ENCODE measurements at places on chromosomes 2 and 18. TPM values are rescaled to one million over a fixed set of nuclear protein-coding genes. Genes with fewer than 3 reads are reported as not detected.

SCYGR4 gene
- not detected for total RNA-seq

ACMSD gene
- total RNA-seq: not detected

DNA sequence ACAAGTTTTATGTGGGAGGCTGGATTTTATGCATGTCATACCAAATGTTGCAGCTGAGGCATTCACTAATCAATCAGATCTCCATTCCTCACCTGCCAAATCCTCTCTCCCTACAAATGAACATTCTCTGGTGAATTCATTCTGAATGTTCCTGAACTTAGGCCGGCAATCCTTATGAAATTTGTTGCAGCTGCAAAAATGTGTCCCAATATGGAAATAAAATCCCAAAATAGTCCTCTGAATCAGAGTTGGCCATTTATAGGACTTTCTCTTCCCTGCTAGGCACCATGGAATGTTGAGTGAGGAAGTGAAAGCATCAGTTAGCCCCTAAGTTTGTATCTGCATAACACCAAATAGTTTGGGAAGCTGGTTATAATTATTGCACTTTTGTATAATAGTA lies 25.6 kb downstream of the GCA start:
- no peak overlapping the region for H3K27ac ChIP-seq
- H3K4me1 ChIP-seq: no peaks in the 10 kb centered on the region
- H3K4me3 ChIP-seq: no peak overlapping the region
- no peaks in the 10 kb centered on the region for H3K36me3 ChIP-seq
- no peak for DNase-seq
- H3K27me3 ChIP-seq: no peaks in the 10 kb centered on the region

- H3K4me3 ChIP-seq: no peak overlapping the region
- DNase-seq: no peak
- no peaks in the 10 kb centered on the region for H3K4me1 ChIP-seq
Measured at GRCh38 chr2:100193291-100193710, 50.9 kb upstream of the AFF3 start.

- peaks cover 26% of the 10 kb centered on the region for H3K27me3 ChIP-seq
- no peaks in the 10 kb centered on the region for H3K4me1 ChIP-seq
- H3K36me3 ChIP-seq: no peaks in the 10 kb centered on the region
- H3K4me3 ChIP-seq: no peak overlapping the region
- no peak for DNase-seq
- no peak overlapping the region for H3K27ac ChIP-seq
Measured at GRCh38 chr2:205755923-205756322, 73.6 kb downstream of the NRP2 start.

- H3K4me3 ChIP-seq: no peak overlapping the region
- H3K27ac ChIP-seq: no peak overlapping the region
- DNase-seq: no peak
- no peaks in the 10 kb centered on the region for H3K4me1 ChIP-seq
- H3K27me3 ChIP-seq: no peaks in the 10 kb centered on the region
Measured at GRCh38 chr2:238696786-238697185, 151.1 kb upstream of the TWIST2 start.

DNA sequence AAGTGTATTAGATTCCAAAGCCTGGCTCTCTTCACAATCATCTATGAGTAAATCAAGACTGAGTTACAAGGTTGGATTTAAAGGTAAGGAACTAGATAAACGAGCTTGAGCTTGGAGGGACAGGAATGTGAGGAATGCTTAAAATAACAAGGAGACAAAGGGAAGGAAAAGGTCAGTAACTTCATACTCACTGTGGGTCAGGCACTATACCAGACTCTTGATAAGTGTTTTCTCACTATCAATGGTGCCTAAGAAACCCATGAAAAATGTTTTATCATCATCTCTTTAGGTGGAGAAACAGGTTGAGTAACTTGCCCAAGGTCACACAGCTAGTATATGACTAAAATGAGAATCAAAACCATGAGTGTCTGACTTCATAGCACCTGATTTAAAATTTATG lies 212.1 kb downstream of the CDH2 start:
- H3K36me3 ChIP-seq: peaks cover 9% of the 10 kb centered on the region
- no peaks in the 10 kb centered on the region for H3K27me3 ChIP-seq
- H3K4me3 ChIP-seq: no peak overlapping the region
- H3K27ac ChIP-seq: no peak overlapping the region
- DNase-seq: no peak

DNA sequence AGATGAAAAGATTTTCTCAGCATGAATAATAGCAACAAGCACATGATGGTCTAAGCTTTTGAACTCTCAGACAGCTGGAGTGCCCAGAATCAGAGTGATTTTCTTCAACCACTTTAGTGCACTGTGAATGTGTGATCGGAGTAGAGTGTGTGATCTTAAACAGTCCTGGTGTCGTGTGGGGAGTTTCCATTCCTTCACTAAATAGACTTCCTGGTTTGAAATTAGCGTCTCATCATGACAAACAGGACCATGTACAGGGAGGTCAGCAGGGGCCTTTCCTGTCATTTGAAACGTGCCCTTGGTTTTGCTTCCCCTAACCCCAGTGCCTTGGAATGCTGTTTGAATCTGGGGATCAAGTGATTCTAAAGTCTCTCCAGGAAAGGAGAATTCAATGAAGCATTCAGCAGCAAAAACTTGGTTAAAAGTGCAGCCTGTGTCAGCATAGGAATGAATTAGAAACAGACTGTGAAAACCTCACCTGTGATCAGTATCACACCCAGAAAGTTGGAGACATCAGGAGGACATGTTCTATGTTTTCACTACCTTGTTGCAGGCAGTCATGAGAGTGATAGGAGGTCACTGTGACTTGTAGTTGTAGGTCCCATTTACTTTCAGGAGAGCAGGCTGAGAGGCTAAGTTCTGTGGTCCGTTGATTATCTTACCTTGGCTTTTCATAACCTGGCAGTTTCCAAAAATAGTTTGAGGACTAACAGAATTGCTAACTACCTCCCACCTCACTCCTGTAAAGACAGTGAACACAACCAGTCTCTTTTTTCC lies 400.3 kb downstream of the MTX2 start:
- no peaks in the 10 kb centered on the region for H3K36me3 ChIP-seq
- H3K27me3 ChIP-seq: peaks cover 15% of the 10 kb centered on the region
- no peak overlapping the region for H3K4me3 ChIP-seq
- no peak for DNase-seq

- DNase-seq: no peak
- H3K4me1 ChIP-seq: no peaks in the 10 kb centered on the region
- no peaks in the 10 kb centered on the region for H3K36me3 ChIP-seq
- H3K27ac ChIP-seq: no peak overlapping the region
- no peak overlapping the region for H3K4me3 ChIP-seq
Measured at GRCh38 chr2:133240491-133241223, 327.6 kb downstream of the NCKAP5 start.

DNA sequence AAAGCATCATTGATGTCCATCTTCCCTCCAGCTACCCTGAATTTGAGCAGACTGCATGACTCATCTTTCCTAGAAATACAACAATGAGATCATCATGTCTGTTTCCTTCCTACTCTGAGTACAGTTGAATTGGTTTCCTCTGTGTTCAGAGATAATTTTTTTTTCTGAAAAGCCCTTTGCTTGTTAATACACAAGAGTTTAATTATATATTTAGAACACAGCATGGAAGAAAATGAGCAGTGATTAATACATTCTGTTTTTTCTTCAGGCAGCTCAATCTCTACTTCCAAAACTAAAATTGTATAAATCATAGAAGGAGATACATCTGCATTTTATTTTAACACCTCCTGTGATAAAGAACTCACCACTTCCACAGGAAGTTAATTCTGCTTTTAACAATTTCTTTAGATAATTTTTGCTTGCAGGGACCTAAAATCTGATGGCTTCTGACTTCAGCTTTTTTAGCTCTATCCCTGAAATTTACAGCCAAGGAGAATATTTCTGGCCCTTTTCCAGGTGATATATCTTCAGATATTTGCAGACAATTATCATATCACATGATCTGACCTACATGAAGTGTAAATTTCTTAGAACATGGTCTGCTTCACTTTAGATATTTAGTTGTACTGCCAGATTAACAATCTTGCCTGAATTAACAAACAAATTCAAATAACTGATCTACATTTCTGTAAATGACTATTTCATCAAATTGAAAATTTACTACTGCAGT lies 249.0 kb downstream of the TRIB2 start:
- peak overlapping the region; percentile 76 for H3K4me3 ChIP-seq
- peaks cover 18% of the 10 kb centered on the region for H3K36me3 ChIP-seq
- peak overlapping the region; percentile 82 for H3K27ac ChIP-seq
- no peak for DNase-seq

DNA sequence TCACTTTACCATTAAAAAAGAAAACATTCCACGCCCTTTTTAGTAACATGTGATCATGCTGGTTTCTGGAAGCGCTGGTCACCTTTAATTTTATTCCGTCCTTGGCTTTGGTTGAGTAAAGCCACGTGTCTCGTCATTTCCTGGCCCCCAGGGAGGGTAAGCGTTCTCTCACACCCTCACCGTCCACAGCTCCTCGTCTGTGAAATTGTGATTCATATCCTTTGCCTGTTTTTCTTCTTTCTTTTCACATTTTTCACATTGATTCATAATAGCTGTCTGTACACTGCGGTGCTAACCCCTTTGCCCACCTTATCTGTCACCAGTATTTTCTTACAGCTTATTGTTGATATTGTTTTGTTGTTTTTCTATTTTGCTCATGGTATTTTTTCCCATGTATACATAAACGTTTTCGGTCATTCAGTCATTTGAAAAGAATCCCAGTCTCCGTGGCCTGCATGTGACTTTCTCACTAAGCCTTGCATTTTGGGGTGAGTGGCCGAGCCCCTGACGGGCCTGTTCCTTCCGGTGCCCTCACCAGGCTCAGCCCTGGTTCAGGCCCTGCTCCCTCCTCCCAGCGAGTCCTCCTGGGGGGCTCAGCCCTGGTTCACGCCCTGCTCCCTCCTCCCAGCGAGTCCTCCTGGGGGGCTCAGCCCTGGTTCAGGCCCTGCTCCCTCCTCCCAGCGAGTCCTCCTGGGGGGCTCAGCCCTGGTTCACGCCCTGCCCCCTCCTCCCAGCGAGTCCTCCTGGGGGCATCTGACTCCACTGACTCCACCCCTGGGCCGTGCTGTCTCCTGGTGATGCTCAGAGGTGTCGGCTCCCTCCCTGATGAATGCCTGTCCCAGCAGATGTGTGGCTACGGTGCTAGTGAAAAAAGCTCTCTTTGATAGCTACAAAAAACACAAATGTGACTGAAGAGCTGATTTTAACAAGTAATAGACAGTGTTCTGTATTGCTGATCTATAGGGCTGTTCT lies 249.7 kb upstream of the PXDN start:
- peaks cover 67% of the 10 kb centered on the region for H3K4me1 ChIP-seq
- H3K36me3 ChIP-seq: no peaks in the 10 kb centered on the region
- H3K27me3 ChIP-seq: peaks cover 21% of the 10 kb centered on the region
- H3K4me3 ChIP-seq: peak overlapping the region; percentile 68
- DNase-seq: peak; percentile 64

- peak; percentile 54 for DNase-seq
- H3K4me1 ChIP-seq: peaks cover 27% of the 10 kb centered on the region
- H3K27ac ChIP-seq: no peak overlapping the region
Measured at GRCh38 chr2:128271597-128271910, 47.1 kb downstream of the HS6ST1 start.

DNA sequence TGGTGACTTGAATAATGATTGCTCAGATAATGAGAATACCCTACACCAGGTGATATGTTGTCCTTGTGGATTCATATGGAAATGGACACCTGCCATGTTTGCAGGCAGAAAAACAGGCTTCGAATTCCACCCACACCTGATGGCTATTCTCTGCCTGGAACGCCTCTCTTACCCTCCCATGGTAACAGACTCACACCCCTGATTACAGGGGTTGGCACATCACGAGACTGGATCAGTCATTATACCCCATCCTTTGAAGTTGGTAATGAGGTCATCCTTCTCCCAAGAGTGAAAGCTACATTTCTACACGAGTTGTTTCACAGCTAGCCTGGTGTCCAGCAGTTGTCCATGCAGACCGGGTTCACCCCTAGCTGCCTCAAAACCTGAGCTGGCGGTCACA lies 71.4 kb upstream of the MBOAT2 start:
- H3K27me3 ChIP-seq: peaks cover 8% of the 10 kb centered on the region
- no peak overlapping the region for H3K4me3 ChIP-seq
- no peaks in the 10 kb centered on the region for H3K4me1 ChIP-seq
- H3K36me3 ChIP-seq: no peaks in the 10 kb centered on the region

DNA sequence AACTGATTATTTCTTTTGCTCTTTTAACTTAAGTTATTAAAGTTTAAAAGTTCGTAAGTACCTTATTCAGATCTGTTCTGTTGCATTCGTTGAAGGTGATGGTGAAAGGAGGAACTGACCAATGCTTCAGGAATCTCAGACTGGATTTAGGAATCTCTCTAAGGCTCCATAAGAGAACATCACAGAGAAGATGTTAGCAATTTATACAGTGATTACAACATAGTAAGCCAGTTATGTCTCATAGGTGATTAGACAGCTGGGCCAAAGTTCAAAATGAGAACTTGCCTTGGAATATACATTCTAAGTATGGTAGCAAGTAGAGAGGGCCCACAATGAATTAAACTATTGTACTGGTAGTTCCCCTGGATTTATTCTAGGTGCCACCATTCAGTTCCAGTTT lies 3.2 kb downstream of the MARS2 start:
- H3K27ac ChIP-seq: no peak overlapping the region
- peak overlapping the region; percentile 54 for H3K4me3 ChIP-seq
- peaks cover 19% of the 10 kb centered on the region for H3K36me3 ChIP-seq

GRCh38 chr2:207188626-207189419 lies 23.1 kb upstream of the KLF7 start:
- no peaks in the 10 kb centered on the region for H3K4me1 ChIP-seq
- peaks cover 4% of the 10 kb centered on the region for H3K36me3 ChIP-seq
- no peak for DNase-seq
- no peak overlapping the region for H3K4me3 ChIP-seq
- H3K27ac ChIP-seq: no peak overlapping the region

- H3K27me3 ChIP-seq: peaks cover 12% of the 10 kb centered on the region
- peaks cover 12% of the 10 kb centered on the region for H3K4me1 ChIP-seq
- DNase-seq: no peak
- no peak overlapping the region for H3K27ac ChIP-seq
- no peaks in the 10 kb centered on the region for H3K36me3 ChIP-seq
- H3K4me3 ChIP-seq: peak overlapping the region; percentile 3
Measured at GRCh38 chr18:80171054-80171872, 62.2 kb downstream of the ADNP2 start.

GRCh38 chr18:79765491-79766245 lies 32.1 kb upstream of the KCNG2 start:
- H3K27me3 ChIP-seq: peaks cover 12% of the 10 kb centered on the region
- no peak overlapping the region for H3K27ac ChIP-seq
- H3K36me3 ChIP-seq: peaks cover 6% of the 10 kb centered on the region
- no peaks in the 10 kb centered on the region for H3K4me1 ChIP-seq
- H3K4me3 ChIP-seq: no peak overlapping the region

MTIF2 gene
- total RNA-seq: 39.4 TPM

IL36B gene
- total RNA-seq: not detected

RPRM gene
- total RNA-seq: not detected
